Midbrain (tissue), 1 donor: ENCODE measurements at places on chromosomes 2 and 18.

DNA sequence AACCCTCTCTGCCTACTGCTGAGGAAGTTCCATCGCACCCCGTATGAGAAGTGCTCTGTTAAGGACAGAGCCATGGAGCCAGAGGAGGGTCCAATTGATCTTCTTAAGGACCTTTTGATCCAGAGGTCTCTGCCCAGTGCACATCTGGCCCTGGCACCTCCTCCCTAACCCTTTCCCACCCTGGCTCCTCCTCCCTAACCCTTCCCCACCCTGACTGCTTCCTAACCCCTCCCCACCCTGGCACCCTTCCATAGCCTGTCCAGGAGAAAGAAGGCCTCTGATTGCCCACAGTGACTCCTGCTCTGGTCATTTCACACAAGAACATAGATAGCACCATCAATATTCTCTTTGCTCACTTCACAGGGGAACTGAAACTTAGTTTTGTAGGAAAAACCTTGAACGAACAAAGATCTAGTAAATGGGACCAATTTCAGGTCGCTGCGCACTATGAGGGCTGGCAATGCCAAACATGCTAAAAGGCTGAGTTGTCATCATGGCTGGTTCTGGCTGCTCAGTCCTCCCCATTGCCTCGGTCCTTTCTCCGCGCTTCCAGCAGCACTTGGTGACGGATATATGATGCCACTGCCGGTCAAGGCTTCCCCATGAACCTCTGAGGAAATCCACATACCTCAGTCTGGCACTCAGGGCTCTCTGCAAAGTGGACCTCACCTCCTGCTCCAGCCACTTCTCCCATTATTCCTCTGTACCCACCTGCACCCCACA lies 49.2 kb downstream of the PKDCC start:
- DNase-seq: no peak

- DNase-seq: no peak
These were observed 94.0 kb upstream of the OTX1 start for GRCh38 chr2:62956651-62957050.

DNA sequence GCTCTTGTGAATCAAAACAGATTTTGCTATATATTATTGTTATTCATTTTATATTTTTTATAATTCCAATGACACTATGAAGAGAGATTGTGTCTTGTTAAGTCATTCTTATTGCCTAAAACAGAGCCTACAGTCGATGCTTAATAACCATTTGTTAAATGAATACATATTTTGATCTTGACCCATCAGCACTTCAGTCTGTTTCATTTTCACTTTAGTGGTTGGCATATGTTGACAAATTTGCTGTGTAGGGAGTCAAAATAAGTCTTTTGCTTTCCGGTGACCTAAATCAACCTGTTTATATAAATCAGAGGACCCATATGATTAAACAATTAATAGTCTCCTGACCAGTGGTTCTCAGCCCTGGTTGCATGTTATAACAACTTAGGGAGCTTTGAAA lies 97.1 kb downstream of the TXNL1 start:
- DNase-seq: no peak

GRCh38 chr2:96685577-96686459 lies 43.3 kb downstream of the FER1L5 start:
- no peak for DNase-seq

- no peak for DNase-seq
These were observed 29.7 kb downstream of the ASB1 start for GRCh38 chr2:238456449-238456848.

DNA sequence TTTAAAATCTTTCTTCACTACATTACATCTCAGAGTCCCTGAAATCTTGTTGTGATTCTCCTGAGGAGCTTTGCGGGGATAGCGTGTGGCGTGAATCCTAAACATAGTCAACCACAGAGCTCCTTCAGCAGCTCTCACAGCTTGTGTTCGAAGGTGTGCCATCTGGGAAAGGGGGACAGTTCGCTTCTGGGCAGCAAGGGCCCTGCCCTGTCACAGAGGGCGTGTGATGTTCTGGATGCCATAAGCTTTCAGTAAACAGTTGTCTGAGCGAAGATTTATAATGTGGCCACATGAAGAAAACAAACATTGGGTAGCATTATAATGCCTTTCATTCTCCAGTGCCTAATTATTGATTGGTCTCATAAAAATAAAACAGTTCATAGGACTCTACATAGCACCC lies 172.5 kb downstream of the MYO1B start:
- DNase-seq: no peak

DNA sequence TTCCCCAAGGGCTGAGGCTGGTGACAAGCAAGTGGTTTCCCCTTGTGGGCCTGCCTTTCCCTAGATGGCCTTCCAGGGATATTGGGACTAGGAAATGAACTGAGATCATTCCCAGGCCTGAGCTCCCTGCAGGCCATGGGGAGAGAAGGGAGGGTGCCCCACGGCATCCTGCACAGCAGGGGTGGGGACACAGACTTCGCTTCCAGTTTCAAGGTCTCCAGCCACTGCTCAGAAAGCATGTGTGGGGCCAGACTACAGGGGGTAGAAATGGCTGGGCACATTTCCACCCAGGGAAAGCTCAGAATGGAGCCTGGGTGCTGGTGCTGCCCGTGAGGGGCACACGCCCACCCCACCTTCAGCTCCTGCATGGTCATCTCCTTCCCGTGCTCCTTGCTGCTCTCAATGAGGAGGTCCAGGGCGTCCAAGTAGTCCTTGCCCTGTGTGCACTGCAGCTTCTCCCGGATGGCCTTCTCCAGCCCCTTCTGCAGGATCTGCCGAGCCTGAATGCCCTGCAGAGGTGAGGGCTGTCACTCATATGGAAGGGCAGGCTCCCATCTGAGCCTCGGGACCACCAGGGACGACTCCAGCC lies 13.2 kb downstream of the CYP26B1 start:
- DNase-seq: no peak

DNA sequence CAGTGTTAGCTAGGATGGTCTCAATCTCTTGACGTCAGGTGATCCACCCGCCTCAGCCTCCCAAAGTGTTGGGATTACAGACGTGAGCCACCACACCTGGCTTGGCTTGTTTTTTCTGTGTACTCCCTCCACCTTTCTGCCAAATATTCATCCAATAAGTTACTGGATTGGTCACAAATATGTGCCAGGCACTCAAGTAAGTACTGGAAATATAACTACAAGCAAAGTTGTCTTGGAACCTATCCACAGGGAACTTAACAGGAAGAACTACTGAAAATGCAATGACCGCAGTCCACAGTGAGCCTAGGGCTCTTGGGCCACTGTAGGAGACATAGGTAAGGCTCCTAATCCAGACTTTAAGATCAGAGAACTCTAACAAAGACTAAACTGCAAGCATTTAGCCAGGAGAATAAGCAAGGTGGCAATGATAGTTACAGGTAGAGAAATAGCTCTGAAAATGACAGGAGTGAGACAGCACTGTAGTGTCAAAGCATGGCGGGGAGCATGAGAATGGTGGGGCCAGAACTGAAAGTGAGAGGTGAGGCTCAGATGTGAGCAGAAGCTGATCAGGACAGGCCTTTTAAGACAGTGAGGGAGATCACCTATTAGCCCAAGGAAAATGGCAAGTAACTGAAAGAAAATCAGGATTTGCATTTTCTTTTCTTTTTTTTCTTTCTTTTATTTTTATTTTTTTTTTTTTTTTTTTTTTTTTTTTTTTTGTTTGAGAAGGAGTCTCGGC lies 252.1 kb downstream of the RBM43 start:
- no peak for DNase-seq

- no peak for DNase-seq
These were observed 107.6 kb downstream of the LRP2 start for GRCh38 chr2:169254774-169255173.

DNA sequence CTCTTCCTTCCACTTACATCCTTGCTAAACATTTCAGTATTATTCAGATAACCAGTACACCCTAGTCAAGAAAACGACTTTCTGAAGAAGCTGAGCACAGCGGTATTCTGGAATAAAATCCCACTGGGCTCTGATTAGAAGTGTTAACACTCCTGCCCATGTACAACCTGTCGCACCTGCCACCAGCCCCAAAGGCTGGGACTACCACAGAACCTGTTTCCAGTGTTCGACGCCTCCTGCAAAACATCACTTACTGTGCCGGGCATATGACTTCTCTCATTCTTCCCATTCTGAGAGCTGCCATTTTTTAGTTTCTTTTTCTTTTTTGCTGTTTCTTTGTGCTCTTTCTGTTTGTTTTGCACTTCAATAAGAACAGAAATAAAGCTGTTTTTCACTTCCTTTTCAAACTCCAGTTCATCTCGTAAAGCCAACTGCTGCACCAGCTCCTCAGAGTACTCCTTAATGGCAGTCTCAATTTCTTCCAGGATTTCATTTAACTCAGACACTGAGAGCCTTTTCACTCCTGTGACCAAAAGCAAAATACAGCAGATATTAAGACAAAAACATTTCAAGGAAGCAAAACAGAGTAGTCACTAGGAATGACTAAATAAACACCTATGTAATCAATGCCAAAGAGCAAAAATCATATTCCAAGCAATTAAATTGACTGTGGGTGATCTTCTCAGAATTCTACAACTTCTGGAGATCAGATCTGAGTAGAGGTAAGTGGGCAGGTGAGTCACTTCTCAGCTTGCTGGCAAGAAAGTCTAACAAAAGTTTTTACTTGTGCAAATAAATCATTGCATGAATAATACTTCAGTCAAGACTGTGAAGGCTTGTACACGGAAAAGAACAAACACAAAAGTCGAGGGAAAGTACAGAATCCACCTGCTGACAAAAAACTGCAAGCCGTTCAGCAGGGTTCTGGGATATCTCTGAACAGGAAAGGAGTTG lies 19.3 kb downstream of the FEZ2 start:
- no peak for DNase-seq

DNA sequence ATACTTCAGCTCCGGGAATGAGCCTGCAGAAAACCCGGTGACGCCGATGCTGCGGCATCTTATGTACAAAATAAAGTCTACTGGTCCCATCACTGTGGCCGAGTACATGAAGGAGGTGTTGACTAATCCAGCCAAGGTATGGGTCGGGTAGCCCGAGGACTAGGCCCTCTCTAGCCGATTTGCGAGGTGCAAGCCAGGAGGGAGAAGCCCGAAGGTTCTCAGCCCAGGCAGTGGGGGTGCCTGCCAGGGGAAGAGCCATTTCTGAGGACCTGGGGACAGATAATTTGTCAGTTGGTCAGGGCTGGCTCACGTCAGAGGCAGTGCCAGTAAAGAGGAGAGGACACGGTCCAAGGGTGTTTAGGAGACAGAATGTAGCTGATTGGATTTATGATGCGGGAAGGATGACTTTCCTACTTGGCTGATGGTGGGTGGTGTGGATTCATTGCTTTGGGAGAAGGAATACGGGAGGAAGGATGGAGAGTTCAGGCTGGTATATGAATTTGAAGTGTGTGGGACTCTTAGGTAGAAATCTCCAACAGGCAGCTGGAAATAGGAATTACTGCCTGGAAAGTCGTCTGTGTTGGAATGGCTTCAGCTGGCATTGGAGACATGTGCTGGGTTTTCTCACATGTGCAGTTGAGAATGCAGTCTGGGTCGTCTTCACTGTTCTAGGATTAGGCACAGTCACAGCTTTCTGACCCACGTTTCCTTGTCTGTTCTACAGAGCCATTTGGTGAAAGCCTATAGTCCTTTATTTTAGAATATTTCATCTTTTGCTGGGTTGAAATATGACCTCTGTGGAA lies 874 bp downstream of the NDUFAF7 start:
- DNase-seq: no peak

DNA sequence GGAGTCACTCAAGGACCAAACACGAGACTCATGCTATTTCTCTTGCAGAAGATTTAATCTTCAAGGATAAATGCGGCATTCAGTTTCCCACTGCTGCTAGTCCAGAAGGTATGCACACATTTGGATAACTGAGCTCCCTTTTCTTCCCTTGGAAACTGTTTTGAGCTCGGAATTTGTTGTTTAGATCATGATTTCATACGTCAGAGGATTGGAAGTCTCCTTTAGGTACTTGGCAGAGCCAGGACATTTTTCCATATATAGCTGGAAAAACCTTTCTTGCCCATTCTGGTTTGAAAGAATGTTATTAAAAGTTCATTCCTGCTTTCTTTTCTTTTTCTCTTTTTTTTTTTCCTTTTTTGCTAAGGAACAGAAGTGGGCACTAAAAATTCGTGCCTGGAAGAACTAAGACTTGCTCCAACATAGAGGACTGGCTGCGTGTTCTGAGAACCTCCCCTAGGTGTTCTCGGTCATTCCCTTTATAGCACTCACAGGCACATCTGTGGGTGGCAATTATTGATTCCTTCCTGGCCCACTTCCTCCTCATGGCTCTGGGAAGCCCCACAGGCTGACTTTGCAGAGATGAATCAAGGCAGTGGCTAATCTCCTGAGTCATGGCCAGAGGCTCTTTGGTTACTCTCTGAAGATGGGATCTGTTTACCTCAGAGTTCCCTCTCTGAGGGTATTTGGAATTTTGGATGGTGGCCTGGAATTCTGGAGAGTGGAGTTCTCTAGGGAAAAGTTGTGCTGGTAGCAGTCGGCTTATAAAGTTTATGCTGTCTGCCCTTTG lies 104.8 kb downstream of the PLCL1 start:
- no peak for DNase-seq

DNA sequence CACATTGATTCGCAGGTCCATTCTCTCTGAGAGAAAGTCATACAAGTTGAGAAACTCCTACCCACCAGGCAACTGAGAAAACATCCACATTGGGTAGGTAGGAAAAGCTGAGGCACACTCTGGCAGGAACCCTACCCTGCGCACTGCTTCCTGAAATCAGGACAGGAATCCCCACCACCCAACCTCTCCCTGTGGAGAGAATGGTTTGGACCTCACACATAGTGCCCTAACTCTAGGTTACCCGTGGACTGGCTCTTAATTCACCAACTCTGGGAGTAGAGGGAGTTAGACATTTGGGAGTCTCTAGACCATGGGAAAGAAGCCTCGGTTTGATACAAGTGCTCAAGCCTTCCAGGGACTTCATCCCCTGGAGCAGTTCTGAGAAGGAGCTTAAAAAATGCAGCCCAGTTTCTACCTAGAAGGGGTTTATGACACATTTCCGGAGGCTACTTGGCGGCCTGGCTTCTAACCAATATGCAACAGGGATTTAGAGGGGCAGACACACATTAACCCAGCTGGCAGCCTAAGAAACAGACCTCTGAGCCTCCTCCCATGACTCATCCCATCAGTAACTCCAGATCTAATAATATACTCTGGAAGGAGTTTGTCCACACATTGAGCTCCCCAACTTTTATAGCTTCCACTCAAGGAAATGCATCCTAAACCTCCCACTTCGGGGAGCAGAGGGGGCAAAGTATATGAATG lies 136.7 kb downstream of the EML6 start:
- DNase-seq: no peak

DNA sequence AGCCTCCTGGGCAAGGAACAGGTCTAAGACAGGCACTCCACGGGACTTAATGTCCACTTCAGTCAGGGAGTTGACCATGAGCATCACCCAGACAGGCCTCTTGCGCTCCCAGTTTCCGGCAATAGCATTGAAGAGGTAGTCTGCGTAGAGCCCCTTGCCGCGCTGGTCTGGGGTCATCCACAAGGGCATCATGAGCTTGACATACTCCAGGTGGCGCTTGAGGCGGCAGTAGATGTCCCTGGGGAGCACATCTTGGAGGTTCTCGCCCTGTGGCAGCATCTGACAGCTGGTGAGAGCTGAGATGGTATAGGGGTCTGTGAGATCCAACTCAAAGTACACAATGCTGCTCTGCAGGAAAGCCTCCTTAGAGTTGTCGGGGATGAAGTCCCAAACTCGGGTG lies 10.6 kb downstream of the TRABD2A start:
- no peak for DNase-seq

GRCh38 chr18:25787276-25787675 lies 303.1 kb downstream of the SS18 start:
- no peak for DNase-seq
